ENCODE measurements at places on chromosomes 3 and 15.

DNA sequence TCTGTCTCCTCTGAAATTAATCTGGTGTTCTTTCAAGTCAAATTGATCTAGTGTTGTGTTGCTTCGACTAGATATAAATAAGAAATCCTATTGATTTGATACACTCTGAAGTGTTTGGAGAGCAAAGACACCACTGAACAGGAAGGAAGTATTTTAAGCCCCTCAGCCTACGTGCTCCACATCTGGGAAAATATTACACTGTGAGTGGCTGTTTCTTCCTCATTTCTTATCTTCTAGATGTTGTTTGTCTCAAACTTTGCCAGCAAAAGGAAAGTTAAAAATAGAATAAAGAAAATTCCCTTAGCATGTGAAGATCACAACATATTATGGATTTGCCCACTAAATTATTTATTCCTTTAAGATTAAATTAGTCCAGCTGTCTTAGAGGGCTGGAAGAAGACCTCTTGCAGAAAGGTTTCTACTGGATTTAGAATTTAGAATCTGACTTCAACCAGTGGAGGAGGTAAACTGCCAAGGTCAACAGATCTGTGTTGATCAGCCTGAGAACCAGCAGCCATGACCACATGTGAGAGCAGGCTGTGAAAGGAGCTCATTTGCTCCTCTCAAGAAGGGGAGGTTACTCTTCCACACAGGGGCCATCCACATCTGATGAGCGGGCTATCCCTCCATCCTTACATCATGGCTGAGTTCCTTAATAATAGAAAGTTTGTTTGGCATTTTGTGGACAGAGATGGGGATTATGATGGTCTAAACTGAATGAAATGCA, 46.3 kb upstream of the ACKR4 start:
- no peak for DNase-seq

DNA sequence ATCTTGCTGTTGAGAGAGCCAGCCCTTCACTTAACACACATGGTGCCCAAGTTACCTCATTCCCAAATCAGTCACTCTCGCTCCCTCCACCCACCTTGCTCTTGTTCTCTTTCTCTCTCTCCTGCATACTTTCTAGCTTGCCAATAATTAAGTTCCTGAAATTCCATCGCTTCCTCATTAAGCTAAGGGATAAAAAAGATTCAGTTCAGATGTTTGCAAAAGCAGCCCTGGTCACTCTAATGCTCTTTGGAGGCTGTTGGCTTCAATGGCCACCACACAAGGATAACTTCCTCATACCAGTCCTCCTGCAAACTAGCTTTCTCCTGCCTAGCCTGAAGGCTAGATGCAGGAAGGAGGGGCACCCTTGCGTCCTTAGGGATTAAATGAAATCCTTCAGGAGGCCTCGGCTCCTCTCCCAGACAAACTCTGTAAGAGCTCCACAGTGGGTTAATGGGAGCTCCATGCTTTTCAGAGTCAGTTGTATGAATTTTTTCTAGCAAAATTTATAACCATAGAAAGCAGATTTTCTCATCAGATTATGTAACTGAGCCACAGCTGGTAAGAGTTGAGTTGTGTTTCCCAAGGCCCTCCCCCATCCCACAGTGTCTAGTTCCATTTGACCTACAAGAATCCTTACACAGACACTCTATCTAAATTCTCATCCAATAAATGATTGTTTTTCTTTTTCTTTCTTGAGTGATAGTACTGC, 176.6 kb upstream of the TRIM42 start:
- no peak for DNase-seq

DNA sequence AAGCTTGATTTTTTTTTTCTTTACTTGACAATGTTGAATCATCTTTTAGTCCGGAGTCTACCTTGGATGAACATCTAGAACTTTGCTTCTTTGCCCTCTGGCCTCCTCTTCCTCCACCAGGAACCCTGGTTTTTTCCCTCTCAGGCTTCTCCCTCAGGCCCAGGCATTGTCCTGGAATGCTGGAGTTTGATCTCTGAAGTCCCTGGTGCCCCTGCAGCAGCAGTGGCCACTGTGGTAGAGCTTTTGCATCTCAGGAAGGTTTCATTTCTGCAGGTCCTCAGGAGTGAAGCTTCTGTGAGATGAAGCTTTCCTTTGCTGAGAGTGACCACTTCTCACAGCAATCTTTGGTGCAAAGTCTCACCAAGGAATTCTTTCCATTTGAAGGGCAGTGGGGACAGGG, 39.0 kb upstream of the NEDD4 start:
- DNase-seq: no peak

DNA sequence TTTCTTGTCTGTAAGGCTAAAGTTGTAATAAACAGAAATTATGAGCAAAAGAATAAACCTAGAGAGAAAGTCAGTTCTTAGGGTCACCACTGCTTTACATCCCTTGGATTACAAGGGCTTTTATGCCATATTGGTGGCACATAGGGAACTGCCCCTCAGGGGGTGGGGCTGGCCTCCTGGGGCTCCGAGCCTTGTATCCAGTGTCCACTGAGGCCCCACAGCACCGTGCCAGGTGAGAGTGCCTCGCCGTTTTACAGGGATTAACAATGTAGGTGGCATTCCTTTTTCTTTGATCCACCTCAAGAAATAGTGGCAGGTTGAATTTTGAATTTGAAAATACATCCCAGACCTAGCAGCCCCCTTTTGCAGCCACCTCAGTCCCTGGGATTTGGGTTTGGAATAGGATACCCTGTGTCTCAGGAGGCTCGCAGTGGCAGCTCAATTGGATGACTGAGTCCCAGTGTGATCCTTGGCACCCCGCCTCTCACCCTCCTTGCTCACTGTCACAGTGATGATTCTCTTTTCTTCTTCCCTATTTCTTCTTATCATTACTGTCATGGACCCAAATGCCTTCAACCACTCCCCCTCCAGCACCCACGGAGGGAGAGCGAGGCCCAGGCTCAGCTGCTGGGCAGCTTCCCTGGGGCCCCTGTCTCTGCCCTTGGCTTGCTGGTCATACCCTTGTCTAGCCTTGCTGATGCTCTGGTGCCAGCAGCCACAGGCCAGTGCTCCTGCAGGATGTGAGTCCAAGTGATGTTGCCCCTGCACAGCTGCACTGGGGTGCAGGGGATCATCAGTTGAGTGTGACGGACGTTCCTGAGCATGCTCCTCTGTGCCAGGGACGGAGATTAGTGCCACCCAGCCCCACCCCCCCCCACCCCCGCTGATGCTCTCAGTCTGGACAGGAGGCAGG, 137.9 kb downstream of the DNAJB8 start:
- peak; percentile 54 for DNase-seq

DNA sequence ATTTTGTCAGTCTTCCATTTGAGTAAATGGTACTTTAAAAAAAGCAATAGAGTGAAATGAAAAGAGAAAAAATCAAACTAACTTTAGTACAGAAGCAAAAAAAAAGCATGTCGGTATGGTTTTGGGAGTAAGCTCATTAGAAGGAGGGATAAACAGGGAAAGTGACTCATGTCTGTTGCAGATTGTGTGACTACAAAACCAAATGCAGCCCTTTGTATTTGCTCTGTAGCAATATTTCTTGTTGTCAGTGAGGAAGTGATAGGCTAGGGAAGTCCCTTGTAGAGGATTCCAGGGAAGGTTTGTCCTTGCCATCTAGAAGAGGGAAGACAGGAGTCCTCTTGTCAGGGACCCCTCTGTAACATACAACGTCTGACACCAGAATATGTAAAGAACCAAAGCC, 150.5 kb upstream of the POU1F1 start:
- no peak for DNase-seq

All from type B pancreatic cell (in vitro differentiated cells).